ENCODE measurements at places on chromosomes 11 and 22. TPM values are rescaled to one million over a fixed set of nuclear protein-coding genes. Genes with fewer than 3 reads are reported as not detected.

- no peak for DNase-seq
Observed at GRCh38 chr11:7638710-7639642, 34.3 kb downstream of the CYB5R2 start.

OOSP4A gene
- not detected for total RNA-seq

GRCh38 chr11:72719551-72719950 lies 32.7 kb downstream of the ARAP1 start:
- no peak for DNase-seq

DNA sequence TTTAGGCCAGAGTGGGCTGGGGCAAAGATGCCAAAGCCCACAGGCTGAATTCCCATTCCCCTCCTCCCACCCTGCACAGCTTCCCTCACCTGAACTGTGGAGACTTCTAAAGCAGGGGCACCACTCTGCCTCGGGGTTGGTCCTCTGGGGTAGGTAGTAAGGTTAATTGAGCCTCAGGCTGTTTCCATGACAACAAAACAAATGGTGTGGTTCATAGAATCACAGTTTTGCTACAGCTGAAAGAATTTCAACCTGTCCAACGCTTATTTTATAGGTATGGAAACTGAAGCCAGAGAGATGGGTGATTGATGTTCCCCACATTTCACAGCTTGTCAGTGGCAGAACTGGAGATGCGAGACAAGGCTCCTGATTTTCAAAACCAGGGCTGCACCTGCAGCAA lies 109.5 kb downstream of the SNX19 start:
- no peak for DNase-seq

DNA sequence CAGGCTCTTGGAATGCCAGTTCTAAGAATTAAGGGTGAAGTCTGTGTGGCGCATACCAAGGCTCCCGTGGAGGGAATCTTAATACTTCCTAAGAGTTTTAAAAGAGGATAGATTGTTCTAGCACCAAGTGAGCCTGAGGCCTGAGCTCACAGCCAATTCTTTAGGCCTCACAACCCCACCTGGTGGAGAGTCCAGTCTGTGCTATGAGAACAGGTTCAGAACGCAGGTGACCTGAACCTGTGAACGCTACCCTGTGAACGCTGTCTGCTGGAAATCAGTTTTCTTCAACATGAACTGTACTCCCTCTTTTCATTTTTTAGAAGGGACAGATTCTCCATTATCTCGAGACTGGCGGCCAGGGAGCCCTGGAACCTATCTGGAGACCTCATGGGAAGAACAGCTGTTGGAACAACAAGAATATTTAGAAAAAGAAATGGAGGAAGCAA lies 43.2 kb upstream of the DLAT start:
- no peak for DNase-seq

MPZL3 gene
- total RNA-seq: 9.8 TPM

- DNase-seq: no peak
Observed at GRCh38 chr22:46547883-46548244, 10.4 kb upstream of the CELSR1 start.

- no peak for DNase-seq
Observed at GRCh38 chr11:117225553-117226170, 6.2 kb downstream of the PCSK7 start.

HOATZ gene
- total RNA-seq: not detected

GRCh38 chr22:50082961-50083461 lies 2.2 kb downstream of the MLC1 start:
- no peak for DNase-seq

GRCh38 chr11:125176866-125177265 lies 12.3 kb downstream of the PKNOX2 start:
- DNase-seq: no peak

KIAA1671 gene
- total RNA-seq: 5.1 TPM

DNA sequence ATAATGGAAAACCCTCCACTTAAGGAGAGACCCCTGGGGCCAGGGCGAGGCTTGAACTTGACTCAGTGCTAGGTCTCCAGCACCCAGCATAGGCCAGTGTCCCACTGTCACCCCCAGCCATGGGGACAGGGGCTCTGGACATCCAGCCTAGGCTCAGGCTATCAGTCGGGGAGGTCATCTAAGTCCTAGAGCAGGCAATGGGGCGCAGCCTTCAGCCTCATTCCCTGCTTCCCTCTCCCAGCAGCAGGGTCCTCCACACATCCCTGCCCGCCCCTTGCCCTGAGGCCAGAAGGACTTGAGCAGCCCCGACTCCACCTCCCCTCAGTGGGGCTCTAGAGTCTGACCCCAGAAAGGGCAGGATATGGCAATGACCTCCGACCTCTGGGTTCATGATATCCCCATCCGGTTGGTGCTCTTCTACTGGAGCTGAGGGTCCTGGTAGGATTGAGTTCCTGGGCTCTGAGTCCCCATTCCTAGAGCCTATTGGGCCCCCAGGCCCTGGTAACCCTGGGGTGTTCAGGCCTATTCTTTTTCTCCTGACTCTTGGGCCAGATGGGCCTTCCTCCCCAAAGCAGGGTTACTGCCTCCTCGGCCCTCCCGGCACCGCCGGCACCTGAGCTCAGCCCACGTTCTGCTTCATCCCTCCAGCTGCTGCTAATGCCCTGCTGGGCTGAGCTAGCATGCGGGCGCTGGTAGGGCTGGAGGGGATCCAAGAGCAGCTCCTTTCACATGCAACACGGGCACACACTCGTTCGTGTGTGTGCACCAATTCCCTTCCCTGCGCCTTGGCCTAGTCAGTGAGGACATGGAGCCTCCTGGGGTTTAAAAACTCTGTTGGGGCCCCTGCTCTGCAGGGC lies 4.4 kb downstream of the CST6 start:
- no peak for DNase-seq

- no peak for DNase-seq
Observed at GRCh38 chr22:32411402-32411801, 645 bp downstream of the RTCB start.

DNA sequence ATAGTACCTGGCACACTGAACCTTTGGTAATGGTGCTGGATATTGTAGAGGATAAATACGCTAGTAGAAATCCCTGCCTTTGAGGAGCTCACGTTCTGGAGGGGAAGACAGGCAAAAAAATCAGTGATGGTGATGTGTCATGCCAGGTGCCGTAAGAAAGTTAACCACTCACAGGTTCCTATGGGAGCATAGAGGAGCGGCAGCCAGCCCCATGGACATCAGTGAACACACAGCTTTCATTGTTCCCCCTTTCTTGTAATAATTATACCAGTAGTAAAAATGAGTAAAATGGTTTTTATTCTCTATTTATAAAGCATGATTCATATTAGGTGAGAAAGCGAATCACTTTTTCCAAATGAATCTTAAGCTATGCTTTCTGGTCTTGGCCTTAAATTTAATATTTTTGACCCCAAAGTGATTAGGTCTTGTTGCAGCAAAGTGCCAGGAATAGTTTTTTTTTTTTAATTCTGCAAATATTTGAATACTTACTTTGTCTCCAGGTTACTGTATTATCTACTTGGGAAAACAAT lies 57.9 kb downstream of the UVRAG start:
- no peak for DNase-seq

- DNase-seq: no peak
Observed at GRCh38 chr11:120909676-120910416, 114.1 kb upstream of the TBCEL start.

DNA sequence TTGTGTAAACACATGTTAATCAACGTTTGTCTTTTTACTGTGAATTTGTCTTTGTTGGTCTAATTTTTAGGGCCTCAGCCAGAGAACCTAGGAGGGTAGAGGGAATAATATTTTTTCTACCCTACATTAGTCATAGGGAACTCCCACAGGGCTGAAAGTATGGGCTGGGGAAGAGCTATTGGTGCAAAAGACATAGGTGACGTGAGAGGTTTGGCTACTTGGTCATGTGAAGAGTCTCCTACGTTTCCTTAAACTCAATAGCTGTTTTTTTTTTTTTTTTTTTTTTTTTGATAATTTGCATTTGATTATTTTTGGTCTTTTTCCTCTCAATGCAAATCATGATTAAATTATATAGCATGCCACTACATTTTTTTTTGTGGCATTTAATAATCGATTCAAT lies 15.9 kb upstream of the MMP7 start:
- DNase-seq: no peak

C11orf16 gene
- not detected for total RNA-seq

OR5D13 gene
- not detected for total RNA-seq

TEX54 gene
- not detected for total RNA-seq

- no peak for DNase-seq
Observed at GRCh38 chr11:86288776-86289507, 13.1 kb upstream of the HIKESHI start.

- DNase-seq: no peak
Observed at GRCh38 chr11:120020981-120021380, 116.9 kb downstream of the TRIM29 start.

CNTF gene
- total RNA-seq: 3.9 TPM

DNA sequence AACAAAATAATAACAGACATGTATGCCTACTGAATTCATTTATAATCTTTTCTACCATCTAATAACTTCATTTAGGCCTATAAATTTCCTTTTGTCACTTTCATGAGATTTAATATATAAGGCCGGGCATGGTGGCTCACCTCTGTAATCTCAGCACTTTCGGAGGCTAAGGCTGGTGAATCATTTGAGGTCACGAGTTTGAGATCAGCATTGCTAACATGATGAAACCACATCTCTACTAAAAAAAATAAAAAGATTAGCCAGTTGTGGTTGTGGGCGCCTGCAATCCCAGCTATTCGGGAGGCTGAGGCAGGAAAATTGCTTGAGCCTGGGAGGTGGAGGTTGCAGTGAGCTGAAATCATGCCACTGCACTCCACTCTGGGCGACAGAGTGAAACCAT lies 14.2 kb upstream of the NTM start:
- DNase-seq: no peak

CSRP3 gene
- total RNA-seq: not detected

DNA sequence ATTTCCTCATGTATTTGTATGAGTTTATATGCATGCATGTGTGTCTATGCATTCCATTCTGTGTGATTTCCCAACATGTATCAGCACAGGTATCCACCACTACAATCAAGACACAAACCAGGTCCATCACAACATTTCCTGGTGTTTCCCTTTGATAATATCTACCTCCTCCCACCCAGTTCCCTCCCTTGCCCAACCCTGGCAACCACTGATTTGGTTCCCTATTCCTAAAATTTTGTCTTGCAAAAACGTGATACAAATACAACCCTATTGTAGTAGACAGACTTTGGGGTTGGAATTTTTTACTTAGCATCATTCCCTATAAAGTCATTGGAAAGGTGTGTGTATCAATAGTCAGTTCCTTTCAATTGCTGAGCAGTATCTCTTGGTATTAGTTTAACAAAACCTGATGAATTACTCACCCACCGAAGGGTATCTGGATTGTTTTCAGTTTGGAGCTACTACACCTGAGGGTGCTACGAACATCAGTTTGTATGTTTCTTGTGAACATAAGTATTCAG lies 51.8 kb upstream of the IGLL5 start:
- DNase-seq: no peak

Measured in T-cell (primary cell).